ENCODE measurements at places on chromosomes 2 and 18.

DNA sequence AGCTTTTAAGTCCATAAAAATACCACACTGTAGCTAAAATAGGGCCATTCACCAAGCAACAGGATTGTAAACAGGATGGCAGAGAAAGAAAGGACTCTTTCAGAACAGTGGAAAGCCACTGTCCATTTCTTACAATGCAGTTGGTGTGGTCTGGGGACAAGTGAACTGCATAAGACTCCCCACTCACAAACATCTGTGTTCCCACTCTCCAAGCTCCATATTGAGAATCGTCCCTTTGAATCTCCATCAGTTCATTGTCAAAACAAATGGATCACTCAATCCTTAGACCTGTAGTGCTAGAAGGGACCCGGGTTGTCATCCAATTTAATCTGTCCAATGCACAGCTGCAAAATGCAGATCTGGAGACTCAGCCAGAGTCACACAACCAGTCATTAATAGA lies 347.4 kb upstream of the KLHL29 start:
- DNase-seq = no peak

DNA sequence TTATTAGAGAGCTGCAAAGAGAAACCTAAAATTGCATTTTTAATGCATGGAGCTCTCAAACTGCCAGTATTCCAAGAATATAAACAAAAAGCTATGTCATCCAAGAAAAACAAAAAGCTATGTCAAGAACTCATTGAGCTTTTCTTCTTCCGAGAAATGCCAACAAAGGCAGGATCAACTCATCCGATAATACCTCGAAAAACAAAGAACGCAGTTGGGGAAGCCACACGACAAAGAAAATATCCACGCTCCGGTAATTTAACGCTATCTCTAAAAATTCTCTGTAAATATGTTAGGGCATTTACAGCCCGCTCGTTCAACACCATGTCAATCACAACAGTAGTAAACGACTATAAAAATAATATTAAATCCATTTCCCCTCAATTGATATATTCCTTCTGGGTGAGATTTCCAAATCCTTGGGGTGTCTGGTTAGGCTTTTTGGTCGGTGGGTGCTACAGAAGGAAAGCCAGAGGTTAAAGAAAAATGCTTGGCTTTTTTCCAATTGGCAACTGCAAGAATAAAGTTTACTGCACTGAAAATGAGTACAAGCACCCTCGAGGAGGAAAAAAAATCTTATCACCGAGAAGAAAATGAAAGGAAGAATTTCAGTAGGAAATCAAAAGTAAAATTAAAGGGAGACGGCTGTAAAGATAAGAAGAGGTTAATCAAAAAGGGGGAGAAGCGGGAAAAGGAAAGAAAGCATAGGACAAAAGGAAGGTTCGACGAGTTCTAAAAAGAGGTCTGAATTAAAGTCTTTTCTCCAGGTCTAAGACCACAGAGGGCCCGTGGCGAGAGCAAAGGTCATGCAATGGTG lies 856 bp downstream of the TIA1 start:
- no peak for DNase-seq

GRCh38 chr2:241799522-241800197 lies 9.3 kb upstream of the NEU4 start:
- DNase-seq = no peak

- no peak for DNase-seq
Observed at GRCh38 chr2:94874277-94874997, 3.2 kb downstream of the TEKT4 start.

GRCh38 chr2:218218268-218219185 lies 1.5 kb downstream of the ARPC2 start:
- DNase-seq = no peak

DNA sequence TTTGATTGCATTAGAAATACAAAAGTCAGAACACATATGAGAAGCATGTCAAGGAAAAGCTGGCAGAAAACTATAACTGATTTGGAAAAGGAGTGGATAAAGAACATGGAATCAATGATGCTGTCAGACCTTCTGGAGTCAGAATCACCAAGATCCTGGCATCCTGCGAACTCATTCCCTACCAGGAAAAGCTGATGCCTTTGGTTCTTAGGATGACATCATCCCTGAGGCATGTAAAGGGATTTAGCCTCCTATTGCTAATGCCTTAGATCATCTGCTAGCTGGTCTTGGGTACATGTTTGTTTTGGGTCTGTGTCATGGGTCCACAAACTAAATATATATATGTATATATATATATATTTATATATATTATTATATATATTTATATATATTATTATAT lies 680.7 kb downstream of the EPHA4 start:
- no peak for DNase-seq

DNA sequence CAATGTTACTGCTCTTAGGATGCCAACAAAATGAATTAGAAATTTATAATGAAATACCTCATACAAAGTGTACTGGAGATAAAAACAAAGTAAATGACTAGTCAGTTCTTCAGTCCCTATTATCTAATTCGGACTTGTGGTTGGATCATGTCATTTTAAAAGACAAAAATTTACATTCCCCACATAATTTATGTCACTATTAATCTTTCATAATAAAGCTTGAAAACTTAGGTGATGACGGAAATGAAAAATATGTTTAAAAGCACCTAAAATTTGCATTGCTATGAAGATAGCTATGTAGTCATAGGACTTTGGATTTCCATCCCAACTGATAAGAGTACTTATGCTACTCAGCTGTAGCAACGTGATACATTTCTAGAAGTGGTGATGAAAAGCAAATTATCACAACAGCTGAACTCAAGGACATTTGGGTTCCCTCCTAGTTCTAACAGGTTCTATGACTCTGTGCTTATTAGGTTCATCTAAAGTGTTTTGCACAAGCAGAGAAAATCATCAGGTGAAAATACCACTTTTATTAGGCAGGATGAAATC lies 58.4 kb downstream of the LRPPRC start:
- no peak for DNase-seq

- DNase-seq = no peak
Observed at GRCh38 chr2:147076634-147077033, 768.2 kb upstream of the ACVR2A start.

- no peak for DNase-seq
Observed at GRCh38 chr2:69164061-69164778, 151.2 kb downstream of the ANTXR1 start.

DNA sequence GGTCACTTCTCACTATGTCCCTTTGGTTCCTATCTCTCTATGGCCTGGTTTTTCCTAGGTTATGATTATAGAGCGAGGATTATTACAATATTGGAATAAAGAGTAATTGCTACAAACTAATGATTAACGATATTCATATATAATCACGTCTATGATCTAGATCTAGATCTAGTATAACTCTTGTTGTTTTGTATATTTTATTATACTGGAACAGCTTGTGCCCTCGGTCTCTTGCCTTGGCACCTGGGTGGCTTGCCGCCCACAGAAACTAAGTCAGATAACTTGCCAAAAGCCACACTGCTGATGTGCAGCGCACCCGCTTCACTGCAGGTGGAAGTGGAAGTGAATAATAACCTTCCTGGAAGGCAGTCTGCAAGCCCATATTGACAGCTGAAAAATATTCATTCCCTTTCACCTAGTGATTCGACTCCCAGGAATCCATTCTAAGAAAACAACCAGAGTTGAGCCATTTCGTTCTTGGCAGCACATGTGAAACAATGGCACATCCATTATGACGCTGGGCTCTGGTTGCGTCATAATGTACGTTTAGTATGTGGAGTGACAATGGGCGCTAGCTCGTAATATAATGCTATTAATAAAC lies 725 bp upstream of the ANKRD53 start:
- DNase-seq = peak; percentile 49

Measured in left colon (tissue), 2 donors.